ENCODE measurements at places on chromosomes 4 and X. TPM values are rescaled to one million over a fixed set of nuclear protein-coding genes. Genes with fewer than 3 reads are reported as not detected.

DNA sequence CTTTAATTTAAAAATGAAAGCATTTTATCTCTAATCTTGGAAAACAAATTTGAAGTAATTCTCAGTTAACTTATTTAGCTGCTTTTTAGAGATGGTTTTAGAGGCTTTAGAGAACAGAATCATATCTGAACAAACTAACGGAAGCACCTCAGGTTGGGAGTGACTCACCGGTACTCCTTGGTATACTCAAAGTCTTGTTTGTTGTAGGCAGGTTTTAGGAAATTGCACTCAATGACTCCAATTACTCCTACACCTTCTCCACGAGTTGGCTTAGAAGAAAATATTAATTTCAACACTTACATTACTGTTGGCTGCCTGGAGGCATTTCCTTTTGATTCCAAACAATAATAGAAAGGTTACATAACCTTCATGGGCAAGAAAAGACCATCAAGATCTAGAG lies 23.6 kb downstream of the MORC4 start:
- no peak for DNase-seq

DNA sequence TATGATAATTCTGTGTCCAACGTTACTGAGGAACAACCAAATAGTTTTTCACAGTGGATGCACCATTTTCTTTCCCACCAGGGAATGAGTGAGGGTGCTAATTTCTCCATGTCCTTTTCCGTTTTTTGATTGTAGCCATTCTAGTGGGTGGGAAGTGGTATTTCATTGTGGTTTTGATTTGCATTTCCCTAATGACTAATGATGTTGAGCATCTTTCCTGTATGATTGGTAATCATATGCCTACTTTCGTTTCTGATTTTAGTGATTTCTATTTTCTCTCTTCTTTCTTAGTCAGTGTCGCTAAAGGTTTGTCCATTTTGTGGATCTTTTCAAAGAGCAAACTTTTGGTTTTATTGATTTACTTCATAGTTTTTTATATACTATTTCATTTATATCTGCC lies 32.1 kb upstream of the TEX13D start:
- DNase-seq, result no peak

DNA sequence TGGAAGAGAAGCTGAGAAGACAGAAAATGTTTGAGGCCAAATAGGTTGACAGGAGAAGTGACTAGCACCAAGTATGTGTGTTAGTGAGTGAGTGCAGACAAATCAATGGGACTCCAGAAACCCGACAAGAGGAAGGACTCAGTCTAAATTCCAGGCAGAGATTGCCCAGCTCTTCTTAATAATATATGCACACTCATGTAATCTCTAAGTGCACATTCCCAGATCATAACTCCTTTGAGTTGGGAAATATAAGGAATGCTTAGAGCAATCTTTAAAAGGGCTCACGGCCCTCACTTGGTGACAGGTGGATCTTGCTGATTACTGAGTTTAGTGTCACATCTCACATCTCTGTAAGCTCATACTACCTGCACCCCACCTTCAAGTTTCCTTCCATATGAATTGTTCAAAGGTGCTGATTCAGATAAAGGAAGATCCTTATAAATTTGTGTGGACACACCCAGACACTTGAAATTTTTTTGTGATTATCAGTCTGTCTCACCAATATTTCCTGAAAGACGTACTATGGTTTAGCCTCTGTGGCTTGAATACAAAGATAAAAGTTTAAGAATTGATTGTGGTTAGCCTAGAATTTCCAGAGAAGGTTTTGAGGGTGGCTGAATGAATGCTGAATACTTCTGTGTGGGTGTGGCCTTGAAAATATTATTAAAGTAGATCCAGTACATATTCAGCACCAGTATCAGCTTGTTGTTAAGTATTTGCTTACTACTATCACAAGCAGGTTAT lies 205.1 kb upstream of the UGT8 start:
- no peak for DNase-seq

DNA sequence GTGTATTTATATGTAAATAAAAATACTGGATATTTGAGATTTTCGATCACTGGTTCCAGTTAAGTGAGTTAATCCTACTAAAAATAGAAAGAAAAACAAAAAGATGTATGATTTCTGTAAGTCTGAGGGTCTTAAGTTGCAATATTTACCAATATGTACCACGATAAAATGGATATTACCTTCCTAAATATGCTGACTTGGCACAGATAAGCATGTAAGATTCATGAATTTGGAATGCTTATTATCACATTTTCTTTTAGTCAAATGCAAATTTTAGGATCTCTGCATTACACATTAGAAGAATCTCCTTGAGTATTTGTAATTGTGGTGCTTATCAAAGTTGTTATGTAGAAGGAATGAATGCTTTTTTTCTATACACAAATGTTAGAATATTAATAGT lies 1018.3 kb upstream of the GRID2 start:
- DNase-seq, result no peak

DNA sequence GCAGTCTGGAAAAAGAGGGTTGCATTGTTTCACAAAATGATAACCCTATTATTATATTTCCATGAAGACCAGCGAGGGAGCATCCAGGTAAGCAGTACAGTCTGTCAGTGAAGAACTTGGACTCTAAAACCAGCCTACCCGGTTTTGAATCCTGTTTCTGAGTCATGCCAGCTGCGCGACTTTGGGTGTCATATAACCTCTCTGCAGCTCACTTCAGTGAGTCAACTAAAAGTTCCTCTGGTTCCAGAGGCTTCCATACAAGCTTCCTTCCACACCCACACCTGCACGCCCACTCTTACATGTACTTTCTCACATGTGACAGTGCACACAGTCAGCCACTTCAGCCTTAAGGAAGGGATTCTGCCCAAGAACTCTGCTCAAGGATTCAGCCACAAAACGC lies 49.8 kb upstream of the PRPS2 start:
- DNase-seq, result no peak

DNA sequence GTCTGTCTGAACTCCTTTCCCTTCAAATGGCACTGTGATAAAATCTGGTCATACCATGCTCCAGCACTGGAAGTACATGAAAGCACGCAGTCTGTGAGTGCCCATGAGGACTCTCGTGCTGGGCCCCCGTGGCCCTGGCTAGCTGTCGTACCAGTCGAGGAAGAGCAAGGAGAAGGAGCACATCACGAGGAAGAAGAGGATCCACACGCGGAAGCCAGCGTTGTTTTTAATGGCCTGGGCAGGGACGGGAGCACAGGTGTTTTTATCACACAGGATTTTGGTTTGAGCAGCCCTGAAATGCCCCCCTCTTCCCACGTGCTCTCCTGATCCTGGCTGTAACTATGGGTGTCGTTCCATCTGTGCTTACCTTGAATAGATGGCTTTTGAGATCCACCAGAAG lies 33.0 kb downstream of the NSG1 start:
- no peak for DNase-seq

DNA sequence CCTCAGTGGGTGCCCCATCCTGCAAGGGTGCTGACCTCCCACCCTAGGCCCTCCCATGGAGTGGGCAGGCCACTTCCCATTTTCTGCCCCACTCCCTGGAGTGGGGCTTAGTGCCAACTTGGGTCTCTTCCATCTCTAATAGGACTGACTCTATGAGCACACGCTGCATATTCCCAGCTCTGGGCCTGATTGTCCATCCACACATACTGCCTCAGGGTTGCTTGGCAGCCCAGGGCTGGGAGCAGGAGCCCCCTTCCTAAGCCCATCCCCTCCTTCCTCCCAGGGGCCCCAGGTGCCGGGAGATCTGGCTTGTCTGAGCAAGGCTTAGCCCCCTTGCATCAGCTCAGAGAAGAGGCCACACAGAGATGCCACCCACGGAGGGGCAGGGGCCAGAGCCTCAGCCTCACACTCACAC lies 55.1 kb downstream of the PJA1 start:
- DNase-seq, result no peak

- no peak for DNase-seq
Observed at GRCh38 chr4:3572363-3572762, 40.1 kb upstream of the LRPAP1 start.

DNA sequence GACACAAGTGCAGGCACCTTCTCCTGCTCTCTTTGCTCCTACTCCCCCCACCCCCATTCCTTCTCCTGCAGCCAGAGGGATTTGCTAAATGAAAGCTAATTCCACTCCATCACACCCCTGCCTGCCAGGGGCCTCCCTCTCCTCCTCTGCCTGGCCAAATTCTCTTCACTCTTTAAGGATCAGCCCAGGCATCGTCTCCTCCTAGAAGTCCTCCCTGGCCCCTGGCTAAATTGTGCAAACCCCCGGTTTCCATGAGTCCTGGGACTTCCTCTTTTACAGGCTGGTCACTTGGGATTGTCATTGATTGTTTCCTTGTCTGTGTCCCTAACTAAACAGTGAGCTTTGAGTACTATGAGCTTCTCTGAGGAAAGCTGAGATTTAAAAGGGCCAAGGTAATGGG lies 8.7 kb upstream of the ABLIM2 start:
- no peak for DNase-seq

DNA sequence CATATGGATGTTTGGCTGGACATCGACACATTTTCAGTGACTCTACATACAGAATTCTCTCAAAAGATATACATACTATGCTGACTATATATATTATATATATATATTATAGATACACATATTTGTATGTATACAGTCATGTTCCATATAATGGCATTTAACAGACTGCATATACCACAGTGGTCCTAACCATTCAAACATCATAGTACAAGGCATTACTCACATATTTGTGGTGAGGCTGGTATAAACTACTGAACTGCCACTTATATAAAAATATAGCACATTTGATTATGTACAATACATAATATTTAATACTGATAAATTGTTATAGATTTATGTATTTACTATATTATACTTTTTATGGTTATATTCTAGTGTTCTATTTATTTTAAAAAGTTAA lies 168.5 kb downstream of the IL15 start:
- DNase-seq, result no peak

DNA sequence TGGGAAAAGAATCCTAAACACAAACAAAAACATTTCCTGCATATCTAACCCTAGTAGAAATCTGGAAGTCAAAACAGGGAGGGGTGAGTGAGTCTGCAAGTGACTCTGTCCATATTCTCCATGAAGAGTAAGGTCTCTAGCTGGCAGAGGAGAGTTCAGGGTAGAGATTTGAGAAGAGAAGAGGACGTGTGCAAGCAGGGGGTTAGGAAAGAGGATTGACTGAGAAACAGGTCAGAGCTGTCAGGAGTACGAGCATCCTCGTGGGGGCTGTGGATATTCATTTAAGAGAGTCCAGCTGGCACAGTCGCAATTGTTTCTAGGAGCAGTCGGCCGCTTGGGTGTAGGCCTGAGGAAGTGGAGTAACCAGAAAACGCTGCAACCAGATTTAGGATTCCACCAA lies 27.9 kb downstream of the PROM1 start:
- no peak for DNase-seq

DNA sequence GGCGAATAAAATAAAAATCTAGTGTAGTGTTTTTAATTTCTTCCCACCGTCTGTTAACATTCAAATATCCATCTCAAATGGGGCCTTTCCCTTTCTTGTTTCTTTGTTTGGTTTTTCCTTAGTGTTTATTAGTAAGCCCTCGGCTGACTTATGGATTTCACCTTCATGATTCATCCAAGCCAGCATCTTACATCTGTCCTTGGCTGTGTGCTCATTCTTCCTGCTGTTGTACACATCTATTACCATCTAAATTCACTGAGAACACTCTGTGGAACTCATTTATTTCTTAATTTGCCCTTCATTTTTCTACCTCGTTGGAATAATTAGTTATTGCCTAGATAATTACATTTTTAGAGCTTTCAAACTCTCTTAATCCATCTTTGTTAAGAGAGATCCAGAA lies 84.9 kb downstream of the SPCS3 start:
- no peak for DNase-seq

DNA sequence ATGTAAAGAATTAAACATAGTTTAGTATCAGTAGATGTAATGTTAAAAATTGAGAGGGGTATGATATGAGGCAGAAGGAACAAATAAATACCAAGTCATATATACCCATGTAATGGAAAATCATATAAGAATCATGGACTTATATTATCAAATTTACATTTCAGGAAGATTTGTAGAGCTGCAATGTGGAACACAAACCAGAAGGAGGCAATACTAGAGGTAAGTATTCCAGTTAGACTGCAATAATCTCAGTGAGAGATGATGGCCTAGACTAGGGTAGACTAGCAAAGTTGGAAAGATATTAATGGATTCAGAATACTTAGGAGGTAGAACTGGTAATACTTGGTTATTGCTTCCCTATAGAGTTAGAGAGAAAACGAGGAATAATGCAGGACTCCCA lies 603.0 kb upstream of the KLHL4 start:
- no peak for DNase-seq

GRCh38 chr4:93475730-93476129 lies 352.8 kb upstream of the ATOH1 start:
- DNase-seq, result no peak

DNA sequence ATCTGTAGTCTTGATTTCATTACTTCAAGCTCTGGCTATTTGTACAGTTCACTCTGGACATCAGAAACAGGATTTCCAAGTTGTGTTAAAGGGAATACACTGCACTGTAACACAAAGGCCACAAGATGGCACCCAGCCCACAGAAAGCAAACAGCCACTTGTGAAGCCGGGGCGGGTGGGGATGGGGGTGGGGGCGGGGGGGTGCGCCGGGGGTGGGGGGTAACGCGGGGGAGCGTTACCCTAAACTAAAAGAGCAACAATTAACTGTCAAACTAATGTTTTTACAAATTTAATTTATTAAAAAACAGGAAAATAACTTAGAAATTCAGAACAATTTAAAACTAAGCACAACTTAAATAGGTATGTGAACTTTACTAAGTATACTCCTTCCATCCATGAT lies 27.3 kb downstream of the PRDX4 start:
- no peak for DNase-seq

- DNase-seq, result no peak
Observed at GRCh38 chrX:151563449-151563848, at the start of gene PASD1. TSS of gene PASD1 (plus strand) at chrX:151563675. CDS start at chrX:151601554, 37,879 bp downstream.

DNA sequence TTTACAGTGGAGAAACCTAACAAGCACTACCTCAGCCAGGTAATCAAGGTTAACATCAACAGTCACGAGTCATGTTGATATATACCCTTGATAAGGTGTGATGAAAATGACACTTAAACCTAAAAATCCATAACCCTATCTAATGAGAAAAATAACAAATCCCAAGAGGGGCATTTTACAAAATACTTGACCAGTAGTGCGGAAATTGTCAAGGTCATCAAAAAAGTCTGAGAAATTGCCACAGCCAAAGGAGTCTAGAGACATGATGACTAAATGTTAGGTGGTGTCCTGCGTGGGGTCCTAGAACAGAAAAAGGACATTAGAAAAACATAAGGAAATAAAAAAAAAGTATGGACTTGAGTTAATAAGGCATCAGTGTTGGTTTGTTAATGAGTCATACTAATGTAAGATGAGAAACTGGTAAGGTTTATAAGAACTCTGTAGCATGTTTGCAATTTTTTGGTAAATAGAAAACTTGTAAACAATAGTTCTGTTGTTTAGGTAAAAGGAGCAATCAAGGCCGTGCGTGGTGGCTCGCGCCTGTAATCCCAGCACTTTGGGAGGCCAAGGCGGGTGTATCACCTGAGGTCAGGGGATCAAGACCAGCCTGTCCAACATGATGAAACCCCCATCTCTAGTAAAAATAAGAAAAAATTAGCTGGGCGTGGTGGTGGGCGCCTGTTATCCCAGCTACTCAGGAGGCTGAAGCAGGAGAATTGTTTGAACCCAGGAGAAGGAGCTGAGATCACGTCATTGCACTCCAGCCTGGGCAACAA lies 2.9 kb downstream of the RPL36A start:
- DNase-seq, result no peak

The ZAR1 gene
- polyA plus RNA-seq, result not detected

The MORC4 gene
- polyA plus RNA-seq, result 21.2 TPM

The ABCG2 gene
- 8.5 TPM for polyA plus RNA-seq

The PRDM5 gene
- polyA plus RNA-seq, result 17.9 TPM

The RNF212 gene
- 11.5 TPM for polyA plus RNA-seq

The CD40LG gene
- 0.07 TPM for polyA plus RNA-seq

The DACH2 gene
- polyA plus RNA-seq, result 25.8 TPM

The UGT8 gene
- 67.8 TPM for polyA plus RNA-seq

The USP51 gene
- polyA plus RNA-seq, result 12.1 TPM

The GUCY1A1 gene
- 90.2 TPM for polyA plus RNA-seq

Measured in right renal cortex interstitium (tissue), 3 donors.